NCI-H526 (cell line): ENCODE measurements at places on chromosomes 11 and 22.

DNA sequence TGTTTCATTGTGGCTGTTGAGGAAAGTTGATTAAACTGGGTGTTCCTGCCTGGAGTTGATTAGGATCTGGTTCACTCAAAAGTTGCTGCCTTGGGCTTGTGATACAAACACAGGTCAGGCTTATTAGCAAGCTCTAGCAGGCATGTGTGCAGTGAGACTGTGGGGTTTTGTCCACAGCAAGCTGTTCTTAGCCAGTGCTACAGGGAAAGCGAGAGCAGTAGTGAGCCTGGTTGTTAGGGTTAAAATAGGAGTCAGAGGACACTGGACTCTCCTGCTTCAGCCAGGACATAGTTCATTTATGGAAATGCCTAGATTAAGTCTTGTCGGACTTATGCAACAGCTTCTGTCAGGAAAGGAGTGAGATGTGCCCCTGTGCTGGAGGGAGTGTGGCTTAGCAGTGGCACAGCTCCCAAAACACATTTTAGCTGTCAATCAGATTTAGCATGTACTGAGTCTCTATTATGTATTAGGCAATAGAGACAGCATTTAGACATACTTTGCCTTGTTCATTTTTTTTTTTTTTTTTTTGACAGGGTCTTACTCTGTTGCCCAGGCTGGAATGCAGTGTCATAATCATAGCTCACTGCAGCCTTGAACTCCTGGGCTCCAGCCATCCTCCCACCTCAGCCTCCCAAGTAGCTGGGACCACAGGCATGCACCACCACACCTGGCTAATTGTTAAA is 8.7 kb downstream of the SNRPD3 start:
- no peak for DNase-seq

DNA sequence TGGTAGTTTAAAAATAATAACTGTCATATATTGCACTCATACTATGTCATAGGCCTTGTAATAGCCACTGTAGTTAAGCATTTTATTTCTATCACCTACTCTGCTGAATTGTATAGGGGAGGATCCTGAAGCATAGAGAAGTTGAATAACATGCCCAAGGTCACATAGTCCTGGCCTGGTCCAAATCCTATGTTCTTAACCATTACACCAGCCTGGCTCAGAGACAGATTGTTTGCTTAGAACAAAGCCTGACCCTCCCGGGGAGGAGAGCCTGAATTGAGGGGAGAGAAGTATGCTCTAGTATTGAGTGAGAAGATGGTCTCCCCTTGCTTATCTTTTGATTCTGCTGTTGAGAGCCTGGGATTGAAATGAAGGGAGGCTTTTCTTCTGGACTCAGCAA is 2.2 kb downstream of the NEU3 start:
- DNase-seq, result no peak

DNA sequence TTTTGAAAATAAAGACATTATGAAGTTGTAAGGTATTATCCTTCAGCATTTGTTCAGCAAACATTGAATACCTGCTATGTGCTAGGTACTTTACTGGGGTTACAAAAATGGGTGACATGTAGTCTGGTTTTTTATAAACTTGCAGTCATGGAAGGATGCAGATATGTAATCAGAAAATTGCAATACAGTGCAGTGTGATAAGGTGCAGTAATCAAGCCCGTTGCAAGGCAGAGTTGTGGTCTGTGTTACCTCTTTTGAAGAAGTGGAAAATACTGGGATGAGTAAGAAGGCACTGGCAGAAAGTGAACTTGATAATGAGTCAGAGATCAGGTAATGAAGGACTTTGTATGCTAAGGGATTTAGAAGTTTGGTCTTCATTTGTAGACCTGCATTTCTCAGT is 8.1 kb downstream of the FBXO7 start:
- DNase-seq, result no peak

DNA sequence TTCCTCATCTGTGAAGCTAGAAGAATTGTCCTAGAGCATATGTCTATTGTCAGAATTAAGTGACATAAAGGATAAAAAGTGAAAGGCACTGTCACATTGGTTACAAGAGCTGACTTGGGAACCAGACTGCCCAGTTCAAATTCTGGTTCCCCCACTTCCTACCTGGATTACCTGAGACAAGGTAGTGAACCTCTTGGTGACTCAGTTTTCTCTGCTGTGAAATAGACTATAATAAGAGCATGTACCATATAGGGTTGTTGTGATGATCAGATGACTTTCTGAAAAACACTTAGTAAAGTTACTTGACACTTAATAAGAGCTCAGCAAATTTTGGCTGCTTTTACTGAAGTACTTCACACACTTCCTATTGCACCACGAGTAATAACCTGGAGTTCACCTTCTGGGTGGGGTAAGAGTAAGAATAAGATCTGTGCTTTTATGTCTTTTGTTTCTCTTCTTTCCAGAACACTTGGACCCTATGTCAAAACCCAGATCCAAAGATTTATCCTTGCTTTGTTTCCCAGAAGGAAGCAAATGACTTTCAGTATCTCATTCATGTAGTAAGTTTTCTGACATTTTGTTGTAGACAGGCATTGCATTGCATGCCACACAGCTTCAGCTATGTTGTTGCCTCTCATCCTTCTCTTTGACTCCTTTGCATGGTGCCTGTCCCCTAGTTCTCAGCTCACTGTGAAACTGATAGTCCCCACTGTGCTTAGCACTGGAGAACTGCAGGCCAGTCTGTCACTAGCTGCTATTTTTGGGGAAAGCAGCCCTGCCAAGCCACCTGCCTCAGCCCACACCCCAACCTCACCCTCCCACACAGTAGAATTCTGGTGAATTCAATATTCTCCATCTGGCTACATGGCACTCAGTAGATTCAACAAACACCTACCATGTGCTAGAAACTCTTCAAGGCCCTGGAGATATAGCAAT is 121.8 kb upstream of the POU2AF2 start:
- no peak for DNase-seq

- DNase-seq, result no peak
Measured at GRCh38 chr22:27625769-27626674, 175.5 kb downstream of the MN1 start.

- DNase-seq, result peak; percentile 33
Measured at GRCh38 chr22:31284281-31285155, 7.8 kb downstream of the PIK3IP1 start.

GRCh38 chr11:67644042-67644441 is 4.5 kb upstream of the TBX10 start:
- DNase-seq, result peak; percentile 43

GRCh38 chr22:38262051-38262795 is 10.6 kb downstream of the TMEM184B start:
- DNase-seq, result peak; percentile 25

GRCh38 chr22:38989466-38989865 is 7.3 kb downstream of the APOBEC3B start:
- DNase-seq, result no peak

GRCh38 chr22:31637891-31638618 is 24.0 kb downstream of the PISD start:
- DNase-seq, result no peak

DNA sequence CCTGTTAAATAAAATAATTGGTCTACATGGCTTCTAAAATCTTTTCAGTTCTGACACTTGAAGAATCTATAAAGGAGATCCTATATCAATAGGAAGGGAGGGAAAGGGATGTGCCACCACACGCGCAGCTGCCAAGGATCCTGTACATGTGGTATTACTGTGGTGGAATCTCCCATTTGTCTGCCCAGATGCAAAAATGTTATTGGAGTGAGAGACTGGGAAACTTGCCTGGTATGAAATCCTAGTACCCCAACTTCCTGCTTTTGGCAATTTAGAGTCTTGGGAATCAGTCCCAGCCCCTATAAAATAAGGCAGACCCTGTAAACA is 81.9 kb upstream of the PICALM start:
- no peak for DNase-seq

DNA sequence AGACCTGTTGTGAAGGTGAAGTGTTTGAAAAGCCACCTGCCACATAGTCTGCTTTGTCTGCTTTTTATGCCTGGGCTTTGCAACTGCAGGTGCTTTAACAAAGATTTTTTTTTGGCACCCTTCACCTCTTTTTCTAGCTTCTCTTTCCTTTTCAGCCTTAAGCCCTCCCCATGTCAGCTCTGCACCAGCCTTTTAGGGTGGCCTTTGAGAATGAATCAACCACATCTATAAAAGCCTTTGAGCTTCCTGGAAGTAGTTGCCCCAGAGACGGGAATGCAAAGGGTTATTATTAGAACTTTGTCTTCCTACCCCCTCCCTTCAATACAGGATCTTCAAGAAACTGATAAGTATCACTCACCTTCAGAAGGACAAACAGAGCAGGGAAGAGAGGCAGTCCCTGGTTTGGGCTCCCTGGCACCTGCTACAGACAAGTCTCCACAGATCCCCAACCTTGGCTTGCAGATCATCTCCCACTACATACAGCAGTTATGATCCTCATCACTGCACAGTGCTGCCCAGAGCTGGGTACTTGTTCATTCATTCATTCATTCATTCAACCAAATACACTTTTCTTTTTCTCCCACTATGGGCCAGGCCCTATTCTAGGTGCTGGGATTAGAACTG is 8.0 kb downstream of the PVALB start:
- DNase-seq, result no peak

DNA sequence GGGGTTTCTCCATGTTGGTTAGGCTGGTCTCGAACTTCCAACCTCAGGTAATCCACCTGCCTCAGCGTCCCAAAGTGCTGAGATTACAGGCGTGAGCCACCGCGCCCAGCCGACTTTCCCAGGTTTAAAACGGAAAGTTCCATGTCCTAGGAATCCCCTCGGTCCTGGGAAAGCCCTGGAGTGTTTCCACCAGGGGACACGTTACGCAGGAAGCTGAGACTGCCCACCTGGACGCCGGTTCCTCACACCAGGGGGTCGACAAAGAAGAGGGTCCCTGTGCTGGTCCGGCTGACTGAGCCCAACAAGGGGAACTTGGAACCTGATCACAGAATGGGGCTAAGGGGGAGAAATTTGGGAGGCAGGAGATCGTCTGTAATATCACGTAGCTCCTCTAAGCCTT is 3.5 kb upstream of the B4GALNT4 start:
- no peak for DNase-seq

GRCh38 chr11:50075856-50076255 is 43.2 kb downstream of the OR4C45 start:
- no peak for DNase-seq

DNA sequence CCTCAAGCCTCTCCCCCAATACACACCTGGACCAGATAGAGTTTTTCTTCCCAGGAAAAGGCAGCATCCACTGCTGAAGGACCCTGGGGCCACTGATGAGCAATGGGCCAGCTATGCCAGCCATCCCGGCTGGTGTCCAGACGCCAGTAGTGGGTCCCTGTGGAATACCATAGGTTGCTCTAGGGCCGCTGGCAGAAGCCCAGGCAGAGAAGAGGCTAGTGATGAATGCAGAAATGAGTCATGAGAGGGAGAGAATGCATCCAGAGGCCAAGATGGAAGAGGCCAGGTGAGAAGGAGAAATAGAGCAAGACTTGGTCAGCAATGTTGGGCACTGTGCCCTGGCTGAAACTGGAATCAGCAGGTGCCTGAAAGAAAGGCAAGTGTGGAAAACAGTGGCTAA is 8.9 kb downstream of the HPX start:
- DNase-seq, result no peak

DNA sequence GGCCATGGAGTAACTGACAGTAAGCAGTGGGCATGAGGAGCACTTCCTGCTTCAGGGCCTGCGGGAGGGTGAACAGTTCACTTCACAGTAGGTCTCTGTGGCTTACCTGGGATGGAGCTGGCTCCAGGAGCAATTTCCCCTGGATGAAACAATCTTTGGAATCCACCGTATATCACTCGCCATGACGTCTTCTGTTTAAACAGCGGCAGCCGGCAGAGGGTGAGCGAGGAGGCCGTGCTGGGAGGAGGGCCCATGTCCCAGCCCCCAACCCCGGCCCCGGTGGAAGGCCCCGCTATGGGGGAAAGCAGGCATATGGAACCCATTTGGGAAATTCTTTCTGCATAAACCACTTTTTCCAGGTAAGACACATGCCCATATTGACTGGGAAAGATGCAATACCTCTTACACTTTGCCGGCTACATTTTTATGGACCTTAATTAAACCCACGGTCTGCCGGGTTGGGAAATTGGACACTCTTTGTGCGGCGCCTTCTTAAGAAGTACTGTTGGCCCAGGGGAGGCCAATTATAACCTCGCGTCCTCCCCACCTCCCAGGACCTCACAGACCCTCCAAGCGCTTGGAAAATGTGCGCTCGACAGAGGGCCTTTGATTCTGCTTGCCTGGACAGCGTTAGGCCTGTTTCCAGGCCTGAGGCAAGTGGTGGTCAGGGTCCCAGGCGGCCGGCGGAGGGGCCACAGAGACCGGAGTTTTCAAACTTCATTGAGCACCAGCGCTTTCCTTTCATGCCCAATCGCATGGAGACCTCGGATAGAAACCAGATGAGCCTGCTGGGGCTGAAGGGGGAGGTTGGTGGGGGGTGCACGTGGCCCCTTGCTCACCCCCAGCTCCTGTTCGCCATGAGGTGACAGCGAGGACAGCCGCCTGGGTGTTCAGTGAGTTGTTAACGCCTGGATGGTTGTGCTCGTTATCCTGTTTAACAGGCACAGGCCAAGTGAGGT is 40.4 kb downstream of the SMIM38 start:
- DNase-seq, result no peak

DNA sequence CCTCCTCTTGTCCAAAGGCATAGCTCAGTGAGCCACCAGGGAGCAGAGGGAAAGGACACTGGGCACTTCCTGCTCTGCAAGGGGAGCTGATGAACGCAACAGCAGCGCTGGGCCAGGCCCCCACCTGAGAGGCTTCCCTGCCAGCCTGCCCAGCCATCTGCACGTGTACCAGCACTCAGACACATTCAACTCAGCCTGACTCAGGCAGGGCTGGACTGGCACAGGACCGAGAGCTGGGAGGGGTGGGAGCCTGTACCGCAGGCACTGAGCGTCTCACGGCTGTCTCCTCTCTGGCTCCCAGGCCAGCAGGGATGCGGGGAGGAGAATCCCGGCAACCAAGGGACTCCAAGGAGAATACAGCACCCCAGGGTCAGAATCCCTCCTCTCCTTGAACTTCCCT is 411.8 kb downstream of the CTTN start:
- no peak for DNase-seq

GRCh38 chr11:115618428-115618827 is 114.2 kb upstream of the CADM1 start:
- DNase-seq, result no peak

DNA sequence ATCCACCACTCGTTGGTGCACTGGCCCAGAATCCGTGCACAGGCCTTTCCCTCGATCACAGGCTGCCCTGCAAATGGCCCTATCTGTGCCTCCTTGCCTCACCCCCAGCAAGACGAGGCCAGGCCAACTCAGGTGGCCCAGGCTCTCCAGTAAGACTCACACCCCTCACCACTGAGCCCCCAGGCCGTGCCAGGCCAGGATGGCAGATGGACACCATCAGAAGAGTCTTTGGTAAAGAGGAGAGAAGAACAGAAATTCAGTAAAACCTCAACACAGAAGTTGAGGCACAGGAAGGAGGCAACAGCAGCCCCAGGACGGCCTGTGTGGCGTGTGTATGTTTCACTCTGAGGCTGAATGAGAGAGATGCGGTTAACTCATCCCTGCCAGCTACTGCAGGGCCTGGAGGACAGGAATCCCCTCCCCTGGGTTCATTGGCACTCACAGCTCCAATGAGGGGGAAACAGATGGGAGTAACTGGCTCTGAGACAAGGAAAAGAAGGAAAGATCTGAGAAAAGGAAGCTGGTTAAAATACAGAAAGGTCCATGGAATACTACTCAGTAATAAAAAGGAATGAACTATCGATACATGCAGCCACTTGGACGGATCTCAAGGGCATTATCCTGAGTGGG is 54.1 kb upstream of the WNT11 start:
- DNase-seq, result no peak
